Karpas-422 (cell line): ENCODE measurements at places on chromosomes 11 and 22. TPM values are rescaled to one million over a fixed set of nuclear protein-coding genes. Genes with fewer than 3 reads are reported as not detected.

The TRIM22 gene
- 90.0 and 112 TPM in 2 replicates for total RNA-seq

The TM7SF2 gene
- total RNA-seq = 160 and 161 TPM in 2 replicates

The GPHA2 gene
- total RNA-seq = not detected in 2 replicates

The OR52H1 gene
- 1.2 TPM in 1 of 2 replicates, not detected in the other for total RNA-seq

The SEPTIN5 gene
- not detected in 2 replicates for total RNA-seq

The TMEM45B gene
- not detected in 2 replicates for total RNA-seq

The KCNJ11 gene
- total RNA-seq = 0.26 and 0.58 TPM in 2 replicates

GRCh38 chr11:91742155-91742554, 482.5 kb upstream of the FAT3 start:
- DNase-seq = no peak
- H3K27ac ChIP-seq = no peak overlapping the region
- no peaks in the 10 kb centered on the region for H3K36me3 ChIP-seq
- no peaks in the 10 kb centered on the region for H3K4me1 ChIP-seq
- no peaks in the 10 kb centered on the region for H3K27me3 ChIP-seq
- H3K4me3 ChIP-seq = no peak overlapping the region

- H3K4me3 ChIP-seq = no peak overlapping the region
- no peaks in the 10 kb centered on the region for H3K36me3 ChIP-seq
- H3K4me1 ChIP-seq = no peaks in the 10 kb centered on the region
- no peaks in the 10 kb centered on the region for H3K27me3 ChIP-seq
- H3K27ac ChIP-seq = no peak overlapping the region
These were observed 37.6 kb upstream of the SLC5A1 start for GRCh38 chr22:32005453-32005852.

- no peak overlapping the region for H3K4me3 ChIP-seq
- DNase-seq = no peak
- H3K27me3 ChIP-seq = no peaks in the 10 kb centered on the region
- H3K4me1 ChIP-seq = peaks cover 42% of the 10 kb centered on the region
- H3K36me3 ChIP-seq = no peaks in the 10 kb centered on the region
These were observed 481 bp downstream of the INPP5J start for GRCh38 chr22:31123292-31123602.

GRCh38 chr11:64752175-64752970, 7.4 kb downstream of the PYGM start:
- no peak for DNase-seq
- no peak overlapping the region for H3K4me3 ChIP-seq
- H3K27me3 ChIP-seq = no peaks in the 10 kb centered on the region
- no peaks in the 10 kb centered on the region for H3K4me1 ChIP-seq
- no peaks in the 10 kb centered on the region for H3K36me3 ChIP-seq
